SJCRH30 (cell line): ENCODE measurements at places on chromosomes 5 and 9.

DNA sequence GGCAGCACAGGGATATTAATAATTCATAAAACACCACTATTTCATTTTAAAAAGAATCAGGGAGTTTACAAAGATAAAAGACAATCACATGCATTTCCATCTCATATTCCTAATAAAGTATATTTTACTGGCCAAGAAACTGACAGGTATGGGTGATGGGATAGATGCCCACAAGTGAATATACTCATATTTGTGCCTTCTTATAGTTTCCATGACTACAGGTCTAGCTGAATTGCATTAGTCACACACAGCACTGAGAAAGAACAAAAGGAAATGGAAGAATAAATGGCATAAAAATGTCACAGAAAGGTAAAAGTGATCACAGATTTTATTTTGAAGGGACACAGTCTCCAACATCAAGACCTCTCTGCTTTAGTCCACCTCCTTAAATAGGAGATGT lies 193.5 kb downstream of the PLK2 start:
- no peak for DNase-seq

GRCh38 chr5:151449839-151450238 lies 2.4 kb downstream of the SLC36A1 start:
- DNase-seq, result no peak

- DNase-seq, result no peak
These were observed 280.3 kb upstream of the WWC1 start for GRCh38 chr5:168011096-168011495.

DNA sequence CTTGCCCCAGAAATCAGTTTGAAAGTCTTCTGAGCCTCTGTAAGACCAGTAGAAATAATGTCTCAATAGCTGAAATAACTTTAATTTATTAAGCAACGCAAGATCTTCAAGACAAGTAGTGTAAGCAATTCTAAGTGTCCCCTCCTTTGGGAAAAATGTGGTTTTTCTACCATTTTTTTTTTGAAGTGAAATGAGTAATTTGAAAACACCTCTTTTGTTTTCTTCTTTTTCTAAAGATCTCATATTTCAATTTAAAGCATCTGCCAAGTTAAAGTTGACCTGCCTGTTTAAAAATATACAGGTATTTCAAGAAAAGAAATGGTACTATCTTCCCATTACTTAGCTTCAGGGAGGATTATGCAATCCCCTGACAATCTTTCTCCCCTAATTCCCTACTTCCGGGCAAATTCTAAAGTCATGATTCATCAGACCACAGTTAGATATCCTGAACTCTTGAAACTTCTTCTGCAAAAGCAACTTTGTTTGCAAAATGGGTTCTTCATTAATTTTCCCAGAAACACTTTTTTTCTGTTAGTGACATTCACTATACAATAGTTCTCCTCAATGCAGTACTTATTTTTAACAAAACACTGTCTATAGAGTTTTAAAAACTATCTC lies 7.8 kb upstream of the ANXA1 start:
- DNase-seq, result peak; percentile 66

DNA sequence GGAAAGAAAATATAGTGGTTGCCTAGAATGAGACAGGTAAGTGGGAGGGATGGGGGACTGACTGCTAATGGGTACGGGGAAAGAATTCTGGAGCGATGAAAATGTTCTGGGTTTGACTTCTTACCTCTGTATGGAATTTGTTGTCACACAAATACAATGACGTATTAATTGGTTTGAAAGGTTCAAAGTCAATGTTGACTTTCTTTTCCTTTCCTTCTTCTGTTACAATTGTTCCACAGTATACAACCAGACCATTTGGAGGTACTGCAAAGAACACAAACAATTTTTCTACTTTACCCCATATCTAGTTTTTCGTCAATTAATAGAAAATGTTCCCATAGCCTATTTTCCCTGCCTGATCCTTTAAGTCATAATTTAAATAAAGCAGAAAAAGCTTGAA lies 25.6 kb downstream of the ETF1 start:
- no peak for DNase-seq

- no peak for DNase-seq
These were observed 8.0 kb downstream of the UCK1 start for GRCh38 chr9:131523086-131523388.

- DNase-seq, result no peak
These were observed 88.5 kb downstream of the MAST4 start for GRCh38 chr5:66684663-66685062.

DNA sequence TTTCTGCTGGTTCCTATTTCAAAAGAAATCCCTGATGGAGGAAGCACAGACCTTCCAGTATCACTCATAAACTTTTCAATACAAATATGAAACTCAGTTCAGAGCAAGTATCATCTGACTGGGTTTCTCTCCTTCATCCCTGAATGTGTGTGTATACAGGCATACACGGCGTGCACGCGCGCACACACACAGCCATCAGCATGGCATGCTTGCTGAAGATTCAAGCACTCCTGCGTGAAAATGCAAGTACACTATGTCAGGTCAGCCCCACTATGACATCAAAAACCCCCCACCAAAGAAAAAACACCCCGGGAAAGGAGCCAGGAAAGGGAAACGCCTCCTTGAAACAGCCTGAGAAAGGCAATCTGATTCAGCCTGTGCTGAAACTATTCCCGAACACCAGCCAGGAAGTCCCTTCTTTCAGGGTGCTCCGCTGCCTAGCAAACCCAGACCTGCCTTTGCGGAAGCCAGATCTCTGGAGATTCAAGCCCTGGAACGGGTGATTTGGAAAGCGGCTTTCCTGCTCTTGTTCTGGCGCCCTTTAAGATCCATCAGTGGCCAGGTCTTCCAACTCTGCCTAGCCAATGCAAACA lies 831 bp downstream of the KLHL3 start:
- DNase-seq, result no peak

DNA sequence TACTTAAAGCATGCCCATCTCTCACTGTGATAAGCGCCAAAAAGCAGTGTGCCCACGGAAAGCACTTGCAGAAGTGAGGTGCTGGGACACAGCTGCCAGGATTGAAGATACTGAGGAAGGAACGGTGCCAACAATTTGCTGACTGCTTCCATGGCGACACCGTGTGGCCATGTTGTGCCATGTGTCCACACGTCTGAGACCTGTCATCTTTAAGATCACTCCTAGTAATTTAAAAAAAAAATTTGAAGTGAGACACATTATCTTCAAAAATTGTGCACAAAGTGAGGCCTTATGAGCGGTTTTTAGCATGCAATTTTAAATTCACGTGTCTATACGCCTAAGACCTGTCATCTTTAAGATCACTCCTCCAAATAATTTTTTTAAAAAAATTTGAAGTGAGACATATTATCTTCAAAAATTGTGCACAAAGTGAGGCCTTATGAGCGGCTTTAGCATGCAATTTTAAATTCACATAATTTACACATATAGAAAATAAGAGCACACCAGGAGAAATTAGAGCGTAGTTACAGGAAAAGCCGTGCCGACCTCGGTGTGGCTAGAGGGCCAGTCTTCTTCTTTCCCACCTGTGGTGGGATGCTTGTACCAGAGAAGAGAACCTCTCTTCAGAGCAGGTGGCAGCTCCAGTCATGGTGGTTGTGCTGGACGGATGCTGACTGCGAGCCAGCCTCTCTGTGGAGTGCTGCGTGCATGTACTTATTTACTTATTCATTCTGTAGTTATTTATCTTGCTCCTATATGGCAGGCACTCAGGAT lies 21.4 kb upstream of the FLT4 start:
- DNase-seq, result peak; percentile 84

DNA sequence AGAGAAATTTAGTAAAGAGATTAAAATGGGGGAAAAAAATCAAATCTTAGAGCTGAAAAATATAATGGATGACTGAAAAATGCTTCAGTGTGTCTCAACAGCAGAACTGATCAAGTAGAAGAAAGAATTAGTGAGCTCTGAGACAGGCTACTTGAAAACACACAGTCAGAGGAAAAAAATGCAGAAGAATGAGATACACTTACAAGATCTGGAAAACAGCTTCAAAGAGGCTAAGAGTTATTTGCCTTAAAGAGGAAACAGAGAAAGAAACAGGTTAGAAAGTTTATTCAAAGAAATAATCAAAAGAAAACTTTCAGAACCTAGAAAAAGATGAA lies 70.5 kb upstream of the OR2K2 start:
- no peak for DNase-seq

- no peak for DNase-seq
These were observed 569 bp downstream of the CAMK4 start for GRCh38 chr5:111224561-111225345.

DNA sequence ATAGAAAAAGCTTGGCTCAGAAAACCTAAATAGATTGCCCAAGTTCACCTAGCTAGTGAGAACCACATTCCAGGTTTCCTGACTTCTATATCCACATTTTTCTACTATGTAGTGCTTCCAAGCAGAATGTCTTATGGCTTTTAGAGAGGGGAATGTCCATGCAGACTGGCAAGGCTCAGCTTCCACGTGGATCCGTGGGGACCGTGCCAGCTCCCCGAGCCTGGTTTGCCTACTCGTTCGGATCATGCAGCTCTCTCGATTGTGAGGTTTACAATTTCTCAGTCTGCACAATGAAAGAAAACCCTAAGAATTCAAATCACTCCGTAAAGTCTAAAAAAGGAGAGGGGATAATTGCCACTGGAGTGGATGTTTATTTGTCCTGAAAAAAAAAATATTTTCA lies 256.5 kb upstream of the NR4A3 start:
- DNase-seq, result no peak

GRCh38 chr5:124263680-124264491 lies 482.6 kb downstream of the ZNF608 start:
- DNase-seq, result peak; percentile 82

- DNase-seq, result no peak
These were observed 182.5 kb downstream of the TMEM167A start for GRCh38 chr5:82894716-82895115.

DNA sequence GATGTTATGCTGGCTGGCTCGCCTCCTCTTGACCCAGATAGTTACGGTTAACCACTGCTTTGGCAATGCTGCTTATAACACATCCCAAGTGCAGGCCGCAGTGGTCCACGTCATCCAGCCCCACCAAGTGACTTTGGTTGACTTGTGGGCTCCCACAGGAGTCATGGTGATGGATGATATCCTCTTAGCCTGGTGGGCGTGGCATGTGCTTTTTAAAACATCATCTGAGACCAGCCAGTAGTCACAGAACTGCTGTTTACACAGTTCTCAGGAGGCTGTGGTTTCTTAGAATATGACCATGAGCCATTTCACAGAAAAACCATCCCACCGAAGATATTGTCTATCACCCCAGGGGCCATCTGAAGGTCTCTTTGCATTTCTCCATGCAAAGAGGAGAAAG lies 216.9 kb downstream of the SH3GL2 start:
- no peak for DNase-seq

- peak; percentile 42 for DNase-seq
These were observed 812.0 kb upstream of the ZNF608 start for GRCh38 chr5:125558466-125558865.

DNA sequence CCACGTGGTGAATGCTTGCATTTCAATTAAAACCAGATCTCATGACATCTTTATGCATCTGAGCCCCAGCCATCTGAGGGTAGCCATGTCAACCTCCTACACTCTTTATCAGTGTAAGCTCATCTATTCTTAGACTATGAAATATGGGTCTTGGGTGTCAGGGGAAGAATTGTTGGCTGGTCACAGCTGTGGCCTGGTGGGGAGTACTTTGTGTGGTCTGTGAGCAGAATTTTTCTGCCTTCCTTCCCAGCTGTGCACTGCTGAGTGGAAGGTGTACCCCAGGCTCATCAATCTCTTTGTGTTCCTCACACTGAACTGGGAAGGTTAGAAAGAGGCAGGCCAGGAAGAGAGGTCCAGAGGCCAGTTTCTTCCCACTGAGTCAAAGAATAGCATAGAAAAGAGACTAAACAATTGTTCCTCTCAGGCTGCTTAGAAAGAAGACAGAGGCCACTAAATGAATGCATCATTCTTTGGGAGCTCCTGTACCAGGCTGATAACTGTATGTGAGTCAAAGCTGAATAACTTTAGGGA lies 202.7 kb upstream of the RGMB start:
- DNase-seq, result peak; percentile 41

DNA sequence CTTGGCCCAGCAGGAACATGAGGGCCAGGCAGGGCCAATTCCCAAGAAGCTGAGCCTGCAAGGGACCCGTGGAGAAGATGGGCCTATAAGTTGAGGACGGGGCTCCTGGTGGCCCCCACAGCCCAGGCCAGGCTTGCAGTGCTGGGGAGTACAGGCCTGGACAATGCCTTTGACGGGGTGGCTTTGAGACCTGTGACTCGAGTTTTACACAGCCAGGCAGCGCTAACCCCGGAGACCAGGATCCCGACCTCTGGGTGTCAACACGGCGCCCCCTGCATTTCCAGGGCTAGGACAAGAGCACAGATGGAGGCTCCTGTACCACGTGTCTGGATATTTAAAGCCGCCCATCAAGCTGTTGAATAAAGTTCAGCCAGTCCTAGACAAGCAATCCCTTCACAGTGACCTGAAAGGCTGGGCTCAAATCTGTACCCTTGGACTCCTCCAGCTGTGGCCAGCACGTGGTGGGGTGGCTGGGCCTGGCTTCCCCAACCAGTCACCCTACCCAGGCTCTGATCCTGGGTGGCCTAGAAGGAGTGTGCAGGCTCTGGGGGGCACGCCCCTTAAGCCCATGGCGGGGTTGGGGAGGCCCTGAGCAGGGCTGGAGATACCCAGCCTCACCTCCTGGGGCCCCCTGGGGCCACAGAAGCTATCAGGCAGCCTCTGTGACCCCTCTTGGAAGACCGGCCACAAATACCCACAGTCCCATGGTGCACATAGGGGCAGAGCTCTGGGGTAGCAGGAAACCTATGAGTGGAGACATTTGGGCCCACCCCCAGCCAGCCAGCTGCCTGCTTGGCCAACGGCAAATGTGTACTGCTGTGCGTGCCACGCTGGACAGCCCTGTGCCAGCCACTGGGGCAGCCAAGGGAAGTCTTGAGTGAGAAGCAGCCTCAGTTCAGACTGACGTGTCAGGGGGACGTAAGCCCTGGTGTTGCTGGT lies 88.7 kb downstream of the NTNG2 start:
- DNase-seq, result no peak

GRCh38 chr5:108830705-108831276 lies 83.1 kb downstream of the FER start:
- DNase-seq, result no peak

- no peak for DNase-seq
These were observed 8.4 kb downstream of the SEMA5A start for GRCh38 chr5:9537223-9538141.

DNA sequence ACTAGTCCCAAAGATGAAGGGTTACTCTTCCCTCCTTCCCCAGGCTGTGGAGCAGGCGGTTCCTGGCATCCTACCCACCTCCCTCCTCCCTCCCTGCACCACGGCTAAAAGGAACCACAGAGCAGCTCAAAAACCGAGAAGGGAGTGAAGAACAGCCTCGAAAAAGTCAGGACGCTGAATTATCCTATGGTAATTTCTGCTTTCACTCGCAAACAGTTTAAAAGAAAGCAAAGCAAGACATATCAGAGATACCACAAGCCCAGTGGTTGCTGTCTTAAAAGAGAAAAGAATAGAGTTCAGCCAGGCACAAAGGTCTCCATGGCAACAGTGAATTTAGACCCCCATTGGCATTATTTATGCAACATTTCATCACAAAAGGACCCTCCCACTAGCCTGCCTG lies 315.4 kb downstream of the CTNND2 start:
- DNase-seq, result no peak

- no peak for DNase-seq
These were observed 31.1 kb downstream of the MLLT3 start for GRCh38 chr9:20591223-20591622.
